Calu3 (cell line): ENCODE measurements at places on chromosomes 4 and X. TPM values are rescaled to one million over a fixed set of nuclear protein-coding genes. Genes with fewer than 3 reads are reported as not detected.

GRCh38 chr4:168028970-168029597 lies 63.3 kb upstream of the ANXA10 start:
- no peak for DNase-seq

The CXCL11 gene
- total RNA-seq, result 6.0 and 38.4 TPM in 2 replicates

The UCHL1 gene
- total RNA-seq, result 17.2 and 19.3 TPM in 2 replicates

The GRK4 gene
- total RNA-seq, result 0.80 and 1.1 TPM in 2 replicates
